Stimulated activated CD4-positive, alpha-beta T cell treated with anti-CD3 and anti-CD28 coated beads, TNF-alpha, amount 100 ng/mL, for 24 hours (primary cell): ENCODE measurements at places on chromosomes 12 and 14.

GRCh38 chr12:53696655-53697331, 20.9 kb upstream of the ATP5MC2 start:
- no peak for DNase-seq

DNA sequence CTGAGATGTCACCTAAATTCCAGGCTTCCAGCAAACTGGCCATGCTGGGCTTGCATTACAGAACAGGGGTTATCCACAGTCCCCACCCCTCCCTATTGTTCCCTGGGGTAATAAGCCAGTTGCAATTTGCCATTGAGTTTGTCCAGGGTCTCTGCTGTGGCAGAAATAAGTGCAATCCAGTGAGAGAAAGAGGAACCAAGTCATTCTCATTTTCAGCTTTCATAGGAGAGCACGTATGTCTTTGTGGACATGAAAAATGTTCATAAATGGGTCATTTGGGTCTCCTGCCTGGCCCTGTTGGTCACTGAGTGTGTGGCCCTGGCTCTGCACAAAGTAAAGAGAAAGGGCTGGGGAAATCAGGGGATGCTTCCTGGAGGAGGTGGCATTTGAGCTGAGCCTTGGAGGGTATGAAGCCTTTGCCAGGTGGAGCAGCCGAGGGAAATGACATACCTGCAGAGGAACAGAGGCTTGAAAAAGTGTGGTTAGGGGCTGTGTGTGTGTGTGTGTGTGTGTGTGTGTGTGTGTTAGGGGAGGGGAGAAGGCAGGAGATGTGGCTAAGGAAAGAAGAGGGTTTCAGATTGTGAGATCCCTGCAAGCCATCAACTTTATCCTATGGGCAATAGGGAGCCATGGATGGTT, 29.3 kb downstream of the CMKLR1 start:
- DNase-seq, result no peak

DNA sequence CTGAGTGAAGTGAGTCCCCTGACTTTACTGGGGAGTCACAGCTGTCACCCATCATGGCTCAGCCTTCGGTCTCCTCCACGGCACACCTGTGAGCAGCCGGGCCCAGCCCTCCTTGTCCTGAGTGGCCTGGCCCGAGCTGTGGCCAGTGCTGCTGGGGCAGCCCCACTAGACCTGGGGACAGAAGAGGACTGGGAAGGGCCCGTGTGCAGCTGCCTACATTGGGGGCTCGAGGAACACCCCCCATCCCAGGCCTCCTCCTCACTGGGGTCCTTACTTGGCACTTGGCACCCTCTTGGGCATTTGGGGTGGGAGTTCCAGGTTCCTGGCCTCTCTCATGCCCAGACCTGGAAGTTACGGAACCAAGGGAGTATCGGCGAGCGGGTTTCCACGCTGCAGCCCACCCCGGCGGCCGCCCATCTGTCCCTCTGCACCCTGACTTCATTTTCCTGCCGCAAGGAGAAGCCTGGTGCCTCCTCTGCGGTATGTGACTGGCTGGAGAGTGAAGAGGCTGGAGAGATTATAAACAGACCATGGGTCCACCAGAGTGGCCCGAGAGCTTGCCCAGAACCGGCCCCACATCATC, 179.7 kb downstream of the KIF26A start:
- DNase-seq, result no peak

- DNase-seq, result no peak
Observed at GRCh38 chr14:48319823-48320222, 644.4 kb upstream of the MDGA2 start.

DNA sequence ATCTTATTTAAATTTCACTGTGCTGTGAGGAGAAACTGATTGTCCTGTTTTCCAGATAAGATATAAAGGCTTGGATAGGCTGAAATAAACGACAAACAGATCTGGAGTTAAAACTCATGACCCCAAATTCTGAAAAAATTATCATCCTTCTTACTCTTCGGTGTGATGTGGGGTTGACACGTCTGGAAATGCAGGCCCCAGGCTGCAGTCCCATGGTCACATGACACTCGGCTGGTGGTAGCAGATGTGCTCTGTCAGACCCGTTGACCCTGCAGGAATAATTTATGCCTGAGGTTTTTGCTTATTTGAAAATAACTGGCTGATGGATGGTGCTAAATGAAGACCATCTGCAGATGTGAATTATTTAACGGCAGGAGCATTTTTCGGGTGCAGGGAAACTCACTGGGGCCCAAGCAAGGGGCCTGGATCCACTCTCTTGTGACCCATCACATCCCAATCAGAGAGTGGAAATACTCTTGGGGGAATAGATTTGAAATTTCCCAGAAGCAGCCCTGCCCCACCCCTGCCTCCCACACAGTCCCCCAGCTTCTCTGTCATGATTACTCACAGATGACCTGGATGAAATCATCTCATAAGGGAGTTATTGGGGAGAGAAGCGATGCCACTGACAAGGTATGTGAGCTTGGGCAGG, 47.7 kb upstream of the CMKLR1 start:
- no peak for DNase-seq

DNA sequence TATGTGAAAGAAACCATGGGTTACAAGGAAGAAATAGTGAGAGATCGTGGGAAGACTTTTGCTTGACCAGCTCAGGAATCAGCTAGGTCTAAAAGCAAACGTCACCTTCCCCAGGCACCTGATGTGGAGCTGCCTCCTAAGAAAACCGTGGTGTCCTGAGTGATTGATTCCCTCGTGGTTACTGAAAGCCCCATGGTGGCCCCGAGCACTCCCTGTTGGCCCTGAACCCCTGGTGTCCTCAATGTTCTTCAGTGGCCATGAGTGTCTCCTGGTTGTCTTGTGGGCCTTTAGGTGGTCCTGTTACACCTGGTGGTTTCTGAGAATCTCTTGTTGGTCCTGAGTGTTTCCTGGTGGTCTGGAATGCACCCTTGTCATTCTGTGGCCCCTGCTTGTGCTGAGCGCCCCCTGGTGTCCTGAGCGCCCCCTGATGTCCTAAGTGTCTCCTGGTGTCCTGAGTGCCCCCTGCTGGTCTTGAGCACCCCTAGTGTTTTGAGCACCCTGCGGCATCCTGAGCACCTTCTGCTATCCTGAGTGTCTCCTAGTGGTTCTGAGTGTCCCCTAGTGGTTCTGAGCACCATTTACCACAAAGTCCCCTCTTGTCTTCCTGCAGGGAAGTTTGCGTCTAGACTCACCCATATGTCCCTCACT, 518.7 kb downstream of the TMEM121 start:
- peak; percentile 89 for DNase-seq

GRCh38 chr12:93877446-93877845, 200.3 kb downstream of the CRADD start:
- DNase-seq, result no peak

DNA sequence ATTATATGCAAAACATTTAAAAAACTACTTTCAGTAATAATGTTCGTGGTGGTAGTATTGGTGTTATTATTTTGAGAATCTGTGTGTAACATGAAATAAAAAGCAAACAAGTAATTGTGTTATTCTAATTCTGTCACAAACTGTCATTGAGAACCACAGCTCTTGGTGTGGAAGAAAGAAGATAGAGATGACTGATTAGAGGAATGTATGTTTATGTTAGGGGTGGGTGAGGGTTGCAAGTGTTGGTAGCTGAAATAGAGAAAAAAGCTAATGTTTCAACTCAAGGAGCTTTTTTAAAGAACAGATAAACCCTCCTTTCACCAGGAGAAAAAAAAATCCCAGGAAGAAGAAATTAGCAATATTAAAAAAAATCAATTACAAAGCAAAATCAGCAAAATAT, 18.3 kb downstream of the DNM1L start:
- DNase-seq, result no peak

GRCh38 chr14:36300337-36300736, 20.1 kb downstream of the MBIP start:
- no peak for DNase-seq

DNA sequence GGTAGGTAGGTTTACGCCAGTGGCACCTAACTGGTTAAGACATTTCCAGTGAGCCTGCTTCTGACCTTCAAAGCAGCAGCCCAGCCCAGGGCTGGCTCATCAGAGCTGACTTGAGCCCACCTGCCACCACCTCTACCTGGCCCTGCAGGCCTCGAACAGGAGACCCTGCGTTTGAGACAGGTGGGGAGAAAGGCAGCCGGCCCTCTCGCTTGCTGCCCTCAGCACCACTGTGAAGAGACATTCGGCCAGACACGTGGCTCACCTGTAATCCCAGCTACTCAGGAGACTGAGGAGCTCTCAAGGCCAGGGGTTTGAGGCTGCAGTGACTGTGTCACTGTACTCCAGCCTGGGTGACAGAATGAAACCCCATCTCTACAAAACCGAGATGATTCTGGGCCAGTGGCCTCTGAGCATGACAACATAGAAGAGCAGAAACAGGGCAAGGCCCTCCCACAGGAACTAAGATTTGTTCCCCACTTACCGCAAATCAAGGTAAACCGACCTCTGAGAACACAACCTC, 74.2 kb downstream of the TESC start:
- DNase-seq, result no peak

DNA sequence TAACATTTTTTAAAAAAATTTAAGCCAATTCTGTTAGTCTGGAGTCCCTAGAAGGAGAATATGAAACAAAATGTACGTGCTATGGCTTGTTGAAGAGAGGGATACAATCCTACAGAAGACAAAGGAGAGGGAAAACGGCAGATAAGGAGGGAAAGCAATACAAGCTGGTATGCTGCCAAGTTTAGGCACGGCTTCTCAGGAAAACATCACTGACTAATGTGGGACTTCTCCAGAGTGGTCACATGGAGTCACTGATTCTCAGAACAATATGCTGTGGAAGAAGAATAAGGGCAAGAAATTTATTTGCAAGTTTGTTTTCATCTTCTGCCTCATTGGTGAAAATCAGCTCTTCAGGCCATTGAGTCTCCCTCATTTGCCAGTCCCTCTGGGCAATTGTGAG, 22.9 kb upstream of the NR1H4 start:
- DNase-seq, result no peak

DNA sequence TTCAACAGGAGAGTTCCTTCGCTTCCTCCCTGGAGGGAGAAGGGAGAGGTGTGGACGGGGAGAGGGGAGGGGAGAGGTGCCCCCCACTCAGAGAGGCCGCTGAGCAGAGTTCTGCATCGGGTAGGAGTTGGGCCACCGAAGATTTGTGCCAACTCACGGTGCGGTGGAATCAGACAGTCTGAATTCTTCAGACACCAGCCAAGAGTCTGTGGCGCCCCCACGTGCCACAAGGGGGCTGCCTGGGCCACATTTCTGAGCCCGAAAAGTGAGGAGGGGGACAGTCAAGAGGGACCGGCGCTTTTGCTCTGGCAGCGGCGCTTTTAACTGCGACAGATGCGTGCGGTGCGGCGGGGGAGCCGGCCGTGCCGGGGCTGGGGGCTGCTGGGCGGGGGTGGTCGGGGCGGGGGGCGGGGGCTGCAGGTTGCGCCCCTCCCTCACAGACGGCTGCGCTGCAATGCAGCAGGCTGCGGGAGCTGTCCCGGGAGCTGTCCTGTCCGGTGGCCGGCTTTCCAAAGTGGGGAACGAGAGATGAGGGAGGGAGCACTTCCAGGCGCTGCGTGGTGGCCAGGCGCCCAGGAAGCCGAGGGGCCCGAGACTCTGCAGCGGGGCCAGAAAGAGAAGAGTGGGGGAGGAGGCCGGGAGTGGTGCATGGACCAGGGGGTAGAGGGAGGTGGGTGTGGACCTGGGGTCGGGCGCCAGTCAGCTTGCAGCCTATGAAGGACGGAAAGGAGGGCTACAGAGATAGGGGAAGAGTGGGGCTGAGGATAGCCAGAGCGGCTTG, 975 bp upstream of the RTL1 start:
- DNase-seq, result no peak

GRCh38 chr14:23829736-23830471, 123.7 kb upstream of the DHRS4 start:
- DNase-seq, result no peak

DNA sequence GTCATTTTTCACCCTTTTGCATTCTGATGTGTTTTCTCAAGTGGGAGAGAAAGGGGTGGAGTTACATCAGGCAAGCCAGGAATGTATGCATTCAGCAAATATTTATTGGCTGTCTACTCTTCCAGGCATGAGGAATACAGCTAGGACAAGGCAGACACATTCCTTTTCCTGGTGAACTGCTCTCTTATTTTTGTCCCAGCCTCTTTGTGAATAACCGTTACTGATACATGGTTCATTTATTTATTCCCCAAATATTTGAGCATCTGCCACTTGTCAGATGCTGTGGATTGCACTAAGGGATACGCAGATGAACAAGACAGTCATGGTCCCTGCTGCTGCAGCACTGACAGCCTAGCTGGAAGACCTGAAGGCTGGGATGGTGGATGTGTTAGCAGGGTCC, 6.1 kb downstream of the PELI2 start:
- no peak for DNase-seq

GRCh38 chr12:19763488-19763887, 324.2 kb downstream of the AEBP2 start:
- no peak for DNase-seq

DNA sequence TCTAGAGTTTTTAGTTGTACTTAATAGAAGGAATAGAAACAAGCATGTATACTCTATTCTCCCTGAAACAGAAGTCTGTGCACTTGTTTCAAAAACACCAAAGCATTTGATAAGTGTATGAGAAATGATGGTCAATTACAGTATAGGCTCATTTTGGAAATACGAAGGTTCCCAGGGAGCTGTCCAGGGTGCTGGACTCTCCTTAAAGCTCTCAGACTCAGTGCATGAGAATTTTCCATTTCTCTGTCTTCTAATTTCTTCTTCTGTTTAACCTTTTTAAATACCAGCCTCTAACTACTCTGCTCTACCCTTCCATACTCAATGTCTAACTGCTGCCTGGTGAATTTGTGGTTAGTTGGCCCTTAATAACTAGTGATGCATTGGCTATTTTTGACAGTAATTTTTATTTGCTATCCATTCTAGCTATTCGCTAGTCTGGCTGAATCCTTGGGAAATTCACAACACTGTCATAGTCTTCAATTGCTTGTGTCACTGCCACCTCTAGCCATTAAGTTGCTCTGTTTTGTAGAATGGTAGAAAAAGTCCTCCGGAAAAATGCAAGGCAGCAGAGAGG, 229.2 kb downstream of the NRXN3 start:
- DNase-seq, result peak; percentile 0

DNA sequence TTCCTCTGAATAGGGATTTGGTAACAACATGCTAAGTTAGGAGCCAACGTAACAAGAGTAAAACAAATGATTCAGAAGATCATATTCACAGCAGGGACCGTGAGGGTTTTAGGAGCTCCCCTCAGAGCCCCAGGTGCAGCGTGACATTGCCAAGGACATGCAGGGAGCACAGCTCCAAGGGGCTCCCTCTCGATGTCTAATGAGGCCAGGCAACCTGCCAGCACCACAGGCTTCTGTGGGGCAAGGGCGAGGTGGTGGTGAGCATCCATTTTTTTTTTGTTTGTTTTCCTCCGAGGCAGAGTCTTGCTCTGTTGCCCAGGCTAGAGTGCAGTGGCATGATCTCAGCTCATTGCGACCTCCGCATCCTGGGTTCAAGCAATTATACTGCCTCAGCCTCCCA, 95.1 kb upstream of the PTPRB start:
- no peak for DNase-seq

- DNase-seq, result no peak
Observed at GRCh38 chr12:89211456-89211855, 140.8 kb downstream of the DUSP6 start.

GRCh38 chr12:24991209-24992049, 42.5 kb upstream of the BCAT1 start:
- no peak for DNase-seq

- peak; percentile 48 for DNase-seq
Observed at GRCh38 chr14:49971156-49972130, 78.6 kb downstream of the ARF6 start.

GRCh38 chr12:78645956-78646355, 218.6 kb upstream of the SYT1 start:
- no peak for DNase-seq
